ENCODE measurements at places on chromosomes 4 and X.

GRCh38 chr4:108893468-108893867, 130.6 kb upstream of the ETNPPL start:
- DNase-seq = no peak

- no peak for DNase-seq
These were observed 91.1 kb upstream of the NKX1-1 start for GRCh38 chr4:1497189-1497801.

GRCh38 chrX:21944136-21944615, 3.7 kb downstream of the SMS start:
- no peak for DNase-seq

DNA sequence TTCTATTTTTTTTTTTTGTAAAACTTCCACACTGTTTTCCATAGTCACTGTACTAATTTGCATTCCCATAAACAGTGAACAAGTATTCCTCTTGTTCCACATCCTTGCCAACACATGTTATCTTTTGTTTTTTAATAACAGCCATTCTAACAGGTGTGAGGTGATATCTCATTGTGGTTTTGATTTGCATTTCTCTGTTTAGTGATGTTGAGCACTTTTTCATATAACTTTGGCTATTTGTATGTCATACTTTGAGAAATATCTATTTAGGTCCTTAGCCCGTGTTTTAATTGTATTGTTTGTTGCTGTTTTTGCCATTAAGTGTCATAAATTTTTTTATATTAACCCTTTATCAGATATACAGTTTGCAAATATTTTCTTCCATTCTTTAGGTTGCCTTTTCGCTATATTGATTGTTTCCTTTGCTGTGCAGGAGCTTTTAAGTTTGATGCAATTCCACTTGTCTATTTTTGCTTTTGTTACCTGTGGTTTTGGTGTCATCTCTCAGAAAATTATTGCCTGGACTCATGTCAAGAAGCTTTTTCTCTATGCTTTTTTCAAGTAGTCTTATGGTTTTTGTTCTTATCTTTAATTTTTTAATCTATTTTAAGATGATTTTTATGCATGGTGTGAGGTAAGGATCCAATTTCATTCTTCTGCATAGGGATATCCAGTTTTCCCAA, 27.9 kb upstream of the NDNF start:
- no peak for DNase-seq

DNA sequence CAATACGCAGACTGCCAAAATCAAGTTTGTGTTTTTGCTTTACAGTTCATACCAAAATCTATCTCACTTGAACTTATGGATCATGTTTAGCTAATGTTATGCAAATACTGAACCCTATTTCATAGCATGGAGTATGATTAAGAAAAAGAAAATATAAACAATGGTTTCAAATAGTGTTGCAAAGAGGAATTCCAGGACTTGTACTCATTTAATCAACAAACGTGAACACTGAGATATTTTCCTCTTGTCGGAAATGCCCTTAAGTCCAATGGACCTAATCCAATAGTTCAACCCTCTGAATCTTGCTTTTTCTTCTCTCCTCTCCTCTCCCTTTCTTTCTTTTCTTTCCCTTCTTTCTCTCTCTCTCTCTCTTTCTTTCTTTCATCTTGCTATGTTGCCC, 30.8 kb downstream of the RASL11B start:
- DNase-seq = no peak

GRCh38 chr4:11261066-11261850, 167.4 kb downstream of the HS3ST1 start:
- DNase-seq = no peak

DNA sequence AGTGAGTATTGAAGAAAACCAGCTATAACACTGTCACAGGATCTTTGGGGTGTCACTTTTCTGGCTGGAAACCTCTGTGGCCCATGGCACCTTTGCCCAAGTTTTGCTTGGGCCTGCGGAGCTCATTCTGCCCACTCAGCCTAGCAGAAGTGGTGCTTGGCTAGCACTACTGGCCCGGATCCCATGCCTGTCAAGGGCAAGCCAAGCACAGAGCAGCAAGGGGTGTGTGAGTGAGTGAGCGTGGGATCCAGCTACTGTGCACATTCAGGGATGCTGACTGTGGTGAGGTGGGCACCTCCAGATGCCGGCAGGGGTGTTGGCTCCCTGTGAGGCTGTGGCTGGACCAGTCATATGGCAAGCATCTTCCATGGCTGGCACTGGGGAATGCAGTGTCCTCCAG, 55.4 kb upstream of the RASGEF1B start:
- no peak for DNase-seq

DNA sequence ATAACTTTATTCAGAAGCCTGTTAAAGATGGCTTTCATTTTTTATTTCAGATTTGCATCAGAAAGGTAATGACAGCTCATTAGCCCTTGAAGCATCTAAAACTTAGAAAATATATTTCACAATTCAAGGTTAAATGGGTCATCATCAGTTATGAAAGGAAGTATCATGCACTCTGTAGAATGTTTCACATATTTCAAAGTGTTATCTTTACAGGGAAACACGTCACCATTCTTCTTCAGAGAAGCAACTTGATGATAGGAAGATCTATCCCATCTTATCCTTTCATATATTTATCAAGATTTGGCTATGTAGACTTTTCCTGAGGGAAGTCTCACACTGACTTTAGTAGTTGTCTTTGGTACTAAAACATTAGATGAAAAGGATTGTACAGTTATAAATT, 277.8 kb downstream of the TENM3 start:
- no peak for DNase-seq

- DNase-seq = no peak
These were observed 158.8 kb downstream of the ADGRA3 start for GRCh38 chr4:22356987-22357596.

DNA sequence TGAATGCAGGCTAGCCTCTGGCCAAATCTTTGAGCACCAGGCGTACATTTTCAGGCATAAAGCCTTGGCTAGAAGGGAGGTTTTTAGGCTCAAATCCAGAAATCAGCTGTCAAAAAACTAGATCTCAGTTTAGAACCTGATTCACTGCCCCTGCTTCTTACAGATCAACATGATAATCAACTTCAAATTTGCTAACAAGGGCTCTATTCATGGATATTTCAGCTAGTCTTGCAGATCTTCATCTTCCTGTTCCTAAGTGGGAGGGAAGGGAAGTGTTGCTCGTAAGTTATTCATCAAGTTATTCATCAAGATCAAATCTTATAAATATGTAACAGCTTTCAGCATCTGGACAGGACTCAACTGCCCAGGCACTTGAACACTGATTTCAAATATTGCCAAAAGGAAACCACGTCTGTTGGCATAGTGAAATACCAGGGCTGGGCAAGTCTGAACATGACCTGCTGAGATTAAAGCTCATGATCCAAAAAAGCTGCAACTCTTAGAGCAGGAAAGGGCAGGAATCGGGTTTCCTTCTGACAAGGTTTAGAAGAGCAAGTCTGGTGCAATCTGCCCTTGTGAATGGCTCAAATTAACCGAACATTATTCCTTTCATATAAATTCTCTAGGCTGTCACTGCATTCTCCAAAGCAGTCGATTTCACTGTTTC, 200.3 kb downstream of the PDGFC start:
- DNase-seq = no peak

DNA sequence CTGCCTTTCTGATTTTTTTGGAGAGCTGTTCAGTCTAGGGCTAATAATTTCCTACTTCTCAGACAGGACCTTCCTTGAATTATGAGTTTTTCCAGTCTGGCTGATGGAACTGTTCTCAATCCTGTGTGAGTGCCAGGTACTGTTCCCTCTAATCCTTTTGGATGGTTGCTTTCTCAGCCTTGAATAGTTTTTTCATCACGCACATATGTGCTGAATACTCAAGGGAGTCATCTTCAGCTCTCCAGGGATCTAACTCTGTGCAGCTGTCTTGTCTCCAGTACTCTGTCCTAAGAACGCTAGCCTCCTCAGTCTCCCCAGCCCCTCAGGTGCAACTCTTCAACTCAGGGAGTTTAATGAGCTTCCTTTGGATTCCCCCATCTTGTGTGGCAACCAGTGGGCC, 93.2 kb downstream of the GASK1B start:
- no peak for DNase-seq

DNA sequence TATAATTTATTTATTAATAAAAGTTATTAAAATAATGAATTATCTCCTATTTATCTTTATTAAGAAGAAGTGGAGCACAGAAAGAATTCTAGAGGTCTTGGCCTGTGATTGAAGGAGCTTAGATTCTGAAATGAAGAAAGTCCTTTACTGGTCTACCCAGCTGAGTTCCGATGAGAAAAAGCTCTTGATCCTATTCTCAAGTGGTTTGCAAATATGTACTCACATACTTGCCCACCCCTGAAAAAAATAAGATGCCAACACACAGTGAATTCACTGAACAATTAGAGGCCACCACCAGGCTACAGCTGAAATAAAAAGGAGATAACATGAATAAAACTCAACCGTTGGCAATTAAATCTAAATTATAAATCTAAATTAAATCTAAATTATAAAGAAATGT, 253.4 kb downstream of the MAPK10 start:
- no peak for DNase-seq

DNA sequence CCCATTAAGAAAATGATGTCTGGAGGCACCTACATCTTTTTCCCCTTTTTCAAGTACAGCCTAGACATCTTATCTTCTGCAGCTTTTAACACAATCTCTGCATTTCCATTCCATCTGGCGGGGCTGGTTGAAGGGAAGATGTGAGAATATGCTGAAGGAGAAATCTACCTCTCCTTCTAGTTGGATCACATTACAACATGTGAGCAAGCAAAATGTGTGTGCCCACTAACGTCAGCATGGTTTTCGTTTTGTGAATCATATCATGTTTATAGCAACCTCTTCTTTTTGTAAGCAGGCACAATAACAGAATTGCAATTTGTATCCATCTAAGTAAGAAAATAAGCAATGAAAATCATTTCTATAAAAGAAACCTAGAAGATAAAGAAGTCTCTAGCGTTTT, 28.9 kb upstream of the MID1 start:
- no peak for DNase-seq

- no peak for DNase-seq
These were observed 86.1 kb downstream of the MAGEC1 start for GRCh38 chrX:141989815-141990214.

- no peak for DNase-seq
These were observed 177.3 kb downstream of the PABPC4L start for GRCh38 chr4:134024251-134024650.

DNA sequence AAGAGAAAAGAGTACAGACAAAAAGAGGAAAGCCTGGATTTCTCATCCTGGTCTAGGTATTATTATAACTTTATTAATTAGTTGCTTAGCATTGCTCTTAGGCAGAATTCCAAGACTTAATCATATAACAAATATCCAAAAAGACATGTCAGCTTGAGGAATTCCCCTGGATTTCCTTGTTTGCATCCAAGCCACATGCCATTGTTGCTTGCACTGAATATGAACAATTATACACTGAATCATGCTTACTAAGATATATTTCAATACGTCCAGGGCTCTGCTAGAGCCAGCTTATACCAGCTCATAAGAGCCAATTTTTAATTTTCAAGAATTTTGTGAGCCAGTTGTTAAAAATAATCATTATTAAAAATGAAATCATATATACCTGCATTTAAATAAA, 5.5 kb upstream of the TLR10 start:
- DNase-seq = no peak

- no peak for DNase-seq
These were observed 446.1 kb upstream of the RPS6KA3 start for GRCh38 chrX:20712811-20713210.

DNA sequence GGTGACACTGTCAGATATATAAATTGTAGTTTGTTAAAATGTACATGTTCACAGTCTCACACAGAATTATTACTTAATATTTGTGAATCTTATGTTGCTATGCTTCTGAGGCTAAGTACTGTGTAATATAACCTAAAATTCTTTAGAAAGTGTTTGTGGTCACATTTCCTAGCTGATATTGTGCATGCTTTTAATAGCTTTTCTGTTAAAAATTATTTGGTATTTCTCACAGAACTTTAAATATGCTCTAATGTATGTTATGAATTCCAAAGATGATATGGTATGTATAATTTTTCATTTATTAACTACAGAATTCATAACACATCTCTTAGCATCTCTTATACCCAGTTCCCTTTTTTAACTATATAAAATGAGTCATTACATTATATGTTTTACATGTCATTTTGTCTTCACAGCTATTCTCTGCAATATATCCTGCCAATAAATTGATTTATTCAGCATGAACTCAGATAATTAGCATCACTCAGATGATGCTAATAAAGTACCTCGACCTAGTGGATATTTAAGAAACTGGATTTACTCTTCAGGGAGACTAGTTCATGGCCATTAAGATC, 9.3 kb downstream of the PTPN13 start:
- DNase-seq = no peak

- DNase-seq = no peak
These were observed 218.1 kb downstream of the ANTXR2 start for GRCh38 chr4:79854856-79855502.

- DNase-seq = no peak
These were observed 93.2 kb downstream of the WFS1 start for GRCh38 chr4:6362896-6363295.

GRCh38 chr4:27096142-27096824, 235.6 kb downstream of the STIM2 start:
- DNase-seq = no peak

- DNase-seq = no peak
These were observed 99.8 kb downstream of the PTCHD1 start for GRCh38 chrX:23434356-23434884.

DNA sequence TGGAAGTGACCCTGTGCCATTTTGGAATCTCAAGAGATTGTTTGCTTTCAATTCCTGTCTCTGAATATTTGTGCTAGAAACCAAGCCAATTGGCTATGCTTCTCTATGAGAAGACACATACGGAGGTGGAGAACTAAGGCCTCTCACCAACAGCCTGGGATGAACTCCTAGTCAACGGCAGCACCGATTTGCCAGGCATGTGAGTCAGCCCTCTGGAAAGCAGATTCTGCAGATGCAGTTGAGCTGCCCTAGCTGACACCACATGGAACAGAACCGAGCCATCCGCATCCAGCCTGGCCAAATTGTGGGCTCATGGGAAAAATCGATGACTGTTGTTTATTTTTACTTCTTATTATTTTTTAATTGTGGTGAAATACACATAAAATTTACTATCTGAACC, 58.2 kb upstream of the WDFY3 start:
- no peak for DNase-seq

GRCh38 chr4:80374180-80374579, 38.6 kb downstream of the CFAP299 start:
- no peak for DNase-seq

- DNase-seq = no peak
These were observed 90.8 kb upstream of the LIMCH1 start for GRCh38 chr4:41446981-41447725.
